Esophagus squamous epithelium (tissue), 5 donors: ENCODE measurements at places on chromosomes 2 and 18. TPM values are rescaled to one million over a fixed set of nuclear protein-coding genes. Genes with fewer than 3 reads are reported as not detected.

GRCh38 chr2:65436169-65436823, 3.9 kb upstream of the SPRED2 start:
- H3K36me3 ChIP-seq = no peaks in the 10 kb centered on the region
- peaks cover 16% of the 10 kb centered on the region for H3K4me1 ChIP-seq
- DNase-seq = peak; percentile 55
- peak overlapping the region; percentile 97 for H3K27ac ChIP-seq
- peak overlapping the region; percentile 80 for H3K4me3 ChIP-seq

DNA sequence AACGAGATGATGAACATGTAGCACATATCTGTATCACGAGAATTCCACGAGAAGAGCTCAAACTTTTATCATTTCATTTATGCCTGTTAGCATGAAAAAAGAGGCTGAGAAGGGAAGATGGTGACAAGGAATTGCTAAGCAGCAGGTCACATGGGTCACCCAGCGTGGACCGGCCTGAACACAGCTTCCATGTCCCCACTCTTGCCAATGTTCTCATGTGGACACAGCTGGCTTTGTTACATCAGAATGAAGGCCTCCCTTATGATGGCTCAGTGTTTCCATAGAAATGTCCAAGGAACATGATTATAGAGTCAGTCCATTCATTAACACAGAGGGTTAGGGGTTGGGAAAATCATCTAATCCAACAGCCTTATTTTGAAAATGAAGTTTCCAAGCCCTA, 215.4 kb downstream of the CMPK2 start:
- no peaks in the 10 kb centered on the region for H3K27me3 ChIP-seq
- no peak overlapping the region for H3K27ac ChIP-seq
- no peak overlapping the region for H3K4me3 ChIP-seq
- no peak for DNase-seq
- no peaks in the 10 kb centered on the region for H3K4me1 ChIP-seq

DNA sequence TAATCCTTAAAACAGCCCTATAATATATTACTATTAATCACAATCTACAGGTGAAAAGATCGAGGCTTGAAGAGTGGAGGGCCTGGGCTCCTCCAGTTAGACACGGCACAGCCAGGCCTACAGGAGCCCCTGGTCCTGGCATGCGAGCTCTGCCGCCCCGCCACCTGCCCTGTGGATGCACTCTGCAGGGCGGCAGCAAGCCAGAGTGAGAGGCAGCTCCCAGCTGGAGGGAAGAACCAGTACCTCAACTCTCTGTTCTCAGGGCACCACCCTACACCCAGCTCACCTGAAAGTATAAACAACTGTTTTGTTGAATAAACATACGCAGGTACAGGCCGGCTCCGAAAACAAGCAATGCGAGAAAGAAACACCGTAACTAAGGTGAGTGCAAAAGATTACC, 34.6 kb downstream of the EIPR1 start:
- H3K27me3 ChIP-seq = no peaks in the 10 kb centered on the region
- H3K36me3 ChIP-seq = no peaks in the 10 kb centered on the region
- H3K4me1 ChIP-seq = no peaks in the 10 kb centered on the region
- no peak overlapping the region for H3K27ac ChIP-seq

DNA sequence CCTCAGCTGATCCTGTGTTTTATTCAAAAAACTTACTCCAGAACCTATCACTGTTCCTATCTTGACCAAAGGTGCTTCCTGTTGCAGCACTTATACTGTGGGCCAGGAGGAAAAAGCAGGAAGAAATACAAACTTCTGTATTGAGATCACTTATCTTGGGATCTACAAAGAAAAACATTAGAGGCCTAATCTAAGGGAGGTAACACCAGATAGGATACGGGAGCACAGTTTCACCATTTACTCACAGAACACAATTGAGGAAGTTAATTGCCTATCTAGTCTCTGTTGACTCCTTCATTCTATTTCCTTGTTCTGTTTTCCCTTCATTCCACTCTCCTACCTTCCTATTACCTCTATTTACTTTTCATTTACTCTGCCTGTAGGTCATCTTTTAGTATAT, 287.2 kb upstream of the LINC00305 start:
- H3K36me3 ChIP-seq = no peaks in the 10 kb centered on the region
- H3K4me3 ChIP-seq = no peak overlapping the region
- H3K27me3 ChIP-seq = no peaks in the 10 kb centered on the region
- H3K27ac ChIP-seq = no peak overlapping the region
- H3K4me1 ChIP-seq = no peaks in the 10 kb centered on the region
- DNase-seq = no peak

DNA sequence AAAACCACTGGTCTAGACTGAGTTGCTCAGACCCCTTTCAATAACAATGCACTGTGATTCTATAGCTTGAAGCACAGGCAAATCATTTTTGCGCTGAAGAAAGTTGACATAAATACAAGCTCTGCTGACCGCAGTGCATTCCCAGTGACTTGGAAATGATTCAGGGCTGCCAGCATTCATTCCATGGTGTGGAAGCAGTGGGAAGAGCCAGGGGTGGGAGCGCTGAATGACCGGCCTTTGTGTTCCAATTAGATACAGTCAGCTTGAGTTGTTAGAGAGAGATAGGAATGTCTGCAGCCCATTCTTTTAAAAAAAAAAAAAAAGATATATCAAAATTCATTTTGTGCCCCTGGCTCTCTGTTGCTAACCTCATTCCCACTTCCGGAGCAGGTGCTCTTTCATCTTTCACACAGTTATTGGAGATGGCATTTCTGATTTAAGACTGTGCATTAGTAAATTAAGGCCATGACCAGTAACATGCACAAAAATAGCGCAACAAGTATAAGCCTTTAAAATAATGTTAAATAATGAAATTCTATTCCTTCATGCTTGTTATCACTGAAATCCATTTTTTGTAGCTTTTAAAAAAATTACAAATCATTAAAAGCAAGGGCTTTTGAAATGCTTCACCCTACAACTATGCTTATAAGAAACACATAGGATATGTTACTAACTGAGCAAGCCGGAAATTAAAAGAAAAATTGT, 59.4 kb upstream of the CTLA4 start:
- H3K4me1 ChIP-seq = peaks cover 21% of the 10 kb centered on the region
- no peak overlapping the region for H3K27ac ChIP-seq
- H3K4me3 ChIP-seq = no peak overlapping the region
- H3K36me3 ChIP-seq = no peaks in the 10 kb centered on the region
- DNase-seq = no peak

The DNAH6 gene
- 0.13 TPM for total RNA-seq
